ENCODE measurements at places on chromosomes 11 and 22.

DNA sequence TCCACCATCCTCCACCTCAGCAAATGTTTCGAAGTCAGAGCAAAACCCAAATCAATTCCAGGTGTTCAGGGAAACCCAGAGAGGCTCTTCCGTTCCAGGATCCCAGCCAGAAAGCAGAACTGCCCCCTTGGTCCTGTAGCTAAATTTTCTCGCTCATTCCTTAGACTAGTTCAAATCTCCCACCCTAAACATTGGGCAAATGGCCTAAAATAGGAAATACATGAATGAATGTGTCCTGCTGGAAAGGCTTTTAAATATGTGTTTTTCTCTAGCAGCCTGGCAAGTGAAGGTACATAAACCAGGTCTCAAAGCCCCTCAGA, 89.6 kb downstream of the ETS1 start:
- no peak for DNase-seq

DNA sequence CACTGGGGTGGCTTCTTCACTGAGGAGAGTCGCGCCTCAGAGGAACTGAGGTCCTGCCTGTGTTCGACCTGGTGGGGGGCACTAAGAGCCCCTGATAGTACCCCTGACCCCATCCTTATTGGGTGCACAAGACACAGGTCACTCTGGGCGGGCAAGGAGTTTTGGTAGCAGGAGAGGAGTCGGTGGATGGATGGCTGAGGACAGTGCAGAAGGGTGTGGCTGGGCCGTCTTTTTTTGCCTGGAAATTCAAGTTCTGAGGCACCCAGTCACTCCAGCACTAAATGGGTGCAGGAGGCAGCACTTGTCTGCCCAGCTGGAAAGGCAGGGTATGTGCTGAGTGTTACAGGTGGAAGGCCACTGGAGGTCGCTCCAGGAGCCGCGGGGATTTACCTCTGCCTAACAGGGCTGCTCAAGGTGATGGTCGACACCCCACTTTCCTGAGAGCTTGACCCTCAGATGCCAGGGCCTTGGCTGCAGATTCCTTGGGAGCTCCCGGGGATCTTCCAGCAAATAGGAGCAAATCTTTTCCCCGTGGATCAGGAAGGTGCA, 960 bp downstream of the TSSC4 start:
- DNase-seq, result no peak

- no peak for DNase-seq
Measured at GRCh38 chr11:23284631-23285030, 424.4 kb upstream of the CCDC179 start.

- no peak for DNase-seq
Measured at GRCh38 chr11:71335371-71335770, 83.0 kb upstream of the SHANK2 start.

DNA sequence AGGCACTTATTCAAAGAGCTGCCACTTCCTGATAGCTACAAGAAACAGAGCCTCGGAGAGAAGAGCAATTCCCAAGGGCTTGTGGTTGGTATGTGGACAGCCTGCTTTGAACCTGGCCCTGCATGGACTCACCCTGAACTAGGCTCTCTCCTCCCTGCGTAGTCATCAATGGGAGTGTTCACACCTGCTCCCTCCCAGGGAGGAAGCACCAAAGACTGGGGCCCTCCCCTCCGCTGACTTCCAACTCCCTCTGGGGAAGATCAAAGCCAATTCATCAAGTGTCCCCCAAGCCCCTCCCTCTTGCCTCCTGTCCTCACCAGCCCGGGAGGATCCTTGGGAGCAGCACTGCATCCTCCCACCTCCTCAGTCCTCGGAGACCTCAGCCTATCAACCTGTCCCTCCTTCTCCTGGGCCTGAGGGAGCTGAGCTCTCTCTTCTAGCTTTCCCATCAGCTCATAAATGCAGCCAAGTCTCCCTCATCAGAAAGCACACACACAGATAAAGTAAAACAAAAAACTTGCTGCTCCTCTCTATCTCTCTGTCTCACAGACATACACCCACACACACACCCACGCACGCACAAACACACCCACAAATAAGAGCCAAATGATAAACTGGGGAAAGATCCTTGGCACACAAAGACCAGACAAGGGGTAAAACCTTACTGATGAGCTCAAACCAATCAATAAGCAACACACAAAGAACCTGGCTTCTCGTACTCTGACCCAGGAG, 3.3 kb downstream of the A4GALT start:
- DNase-seq, result peak; percentile 33

Data from left renal pelvis (tissue), 4 donors.